ENCODE measurements at places on chromosomes 12 and 14. TPM values are rescaled to one million over a fixed set of nuclear protein-coding genes. Genes with fewer than 3 reads are reported as not detected.

- DNase-seq = no peak
Measured at GRCh38 chr14:101188571-101188915, 285.0 kb upstream of the RTL1 start.

DNA sequence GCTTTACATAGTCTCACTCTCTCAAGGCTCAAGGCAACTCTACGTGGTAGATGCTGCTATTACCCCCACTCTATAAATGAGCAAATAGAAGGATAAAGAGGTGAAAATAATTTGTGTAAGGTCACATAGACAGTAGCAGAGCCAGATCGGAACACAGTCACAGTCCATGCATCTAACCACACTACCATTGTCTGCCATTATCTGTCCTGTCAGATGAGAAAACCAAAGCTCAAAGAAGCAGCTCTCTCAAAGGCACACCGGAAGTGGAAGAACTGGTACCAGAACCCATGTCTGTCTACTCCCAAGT lies 134.4 kb upstream of the NUDT4 start:
- DNase-seq = no peak

Gene KCNC2
- not detected for total RNA-seq

DNA sequence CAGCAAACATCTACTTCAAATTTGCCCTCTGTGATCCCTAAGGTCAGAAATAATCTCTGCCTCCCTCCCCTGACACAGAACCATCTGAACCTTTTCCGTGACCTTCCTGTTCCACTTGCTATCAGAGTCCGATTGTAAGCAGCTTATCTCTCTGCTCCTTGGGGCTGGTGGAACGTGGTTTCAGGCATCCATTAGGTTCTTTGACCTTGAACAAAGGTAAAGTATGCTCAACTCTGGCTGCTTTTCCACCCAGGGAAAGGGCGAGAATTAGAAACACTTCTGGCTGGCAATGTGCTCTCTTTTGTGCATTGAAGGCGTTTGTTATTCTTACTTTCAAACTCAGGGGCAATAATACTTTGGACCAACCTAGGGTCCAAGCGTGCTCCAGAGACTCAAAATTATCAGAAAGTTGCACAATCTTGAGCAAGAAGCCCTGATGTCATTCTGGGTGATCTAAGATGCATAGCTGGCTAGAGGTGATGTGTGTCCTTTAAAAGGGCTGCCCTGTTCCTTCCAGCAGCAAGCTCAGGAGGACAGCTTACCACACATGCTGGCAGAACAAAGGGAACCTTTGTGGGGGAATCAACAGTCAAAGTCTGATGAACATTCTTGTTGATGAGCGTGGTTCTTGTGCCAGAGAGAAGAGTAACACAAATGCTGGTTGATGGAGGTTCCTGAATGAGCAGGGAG lies 29.8 kb downstream of the ADGRD1 start:
- DNase-seq = no peak

- DNase-seq = no peak
Measured at GRCh38 chr12:64608901-64609535, 1.3 kb upstream of the RASSF3 start.

Gene NTF3
- 1.1 TPM for total RNA-seq

Gene SERPINA3
- total RNA-seq = 1.2 TPM

- DNase-seq = no peak
Measured at GRCh38 chr14:63896278-63896720, 43.5 kb downstream of the SYNE2 start.

DNA sequence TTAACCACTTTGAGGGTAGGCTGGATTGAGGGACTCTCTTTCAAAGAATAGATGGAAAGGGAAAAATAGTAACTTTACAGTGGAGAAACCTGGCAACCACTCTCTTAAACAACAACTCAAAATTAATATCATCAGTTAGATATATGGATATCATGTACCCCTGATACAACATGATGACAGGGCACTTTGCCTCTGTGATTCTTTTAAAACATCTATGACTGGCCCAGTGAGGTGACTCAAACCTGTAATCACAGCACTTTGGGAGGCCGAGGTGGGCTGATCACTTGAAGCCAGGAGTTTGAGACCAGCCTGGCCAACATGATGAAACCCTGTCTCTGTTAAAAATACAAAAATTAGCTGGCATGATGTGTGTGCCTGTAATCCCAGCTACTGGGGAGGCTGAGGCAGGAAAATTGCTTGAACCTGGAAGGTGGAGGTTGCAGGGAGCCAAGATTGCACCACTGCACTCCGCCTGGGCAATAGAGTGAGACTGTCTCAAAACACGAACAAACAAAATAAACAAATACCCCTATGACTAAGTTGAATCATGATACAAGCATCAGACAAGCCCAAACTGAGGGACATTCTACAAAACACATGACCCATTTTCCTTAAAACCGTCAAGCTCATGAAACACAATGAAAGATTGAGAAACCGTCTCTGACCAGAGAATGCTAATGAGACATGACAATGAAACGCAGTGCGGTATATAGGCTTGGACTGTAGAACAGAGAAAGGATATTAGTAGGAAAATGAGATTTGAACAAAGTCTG lies 26.4 kb upstream of the SLC7A8 start:
- DNase-seq = no peak

- DNase-seq = no peak
Measured at GRCh38 chr14:65433157-65433556, 20.6 kb downstream of the FUT8 start.

DNA sequence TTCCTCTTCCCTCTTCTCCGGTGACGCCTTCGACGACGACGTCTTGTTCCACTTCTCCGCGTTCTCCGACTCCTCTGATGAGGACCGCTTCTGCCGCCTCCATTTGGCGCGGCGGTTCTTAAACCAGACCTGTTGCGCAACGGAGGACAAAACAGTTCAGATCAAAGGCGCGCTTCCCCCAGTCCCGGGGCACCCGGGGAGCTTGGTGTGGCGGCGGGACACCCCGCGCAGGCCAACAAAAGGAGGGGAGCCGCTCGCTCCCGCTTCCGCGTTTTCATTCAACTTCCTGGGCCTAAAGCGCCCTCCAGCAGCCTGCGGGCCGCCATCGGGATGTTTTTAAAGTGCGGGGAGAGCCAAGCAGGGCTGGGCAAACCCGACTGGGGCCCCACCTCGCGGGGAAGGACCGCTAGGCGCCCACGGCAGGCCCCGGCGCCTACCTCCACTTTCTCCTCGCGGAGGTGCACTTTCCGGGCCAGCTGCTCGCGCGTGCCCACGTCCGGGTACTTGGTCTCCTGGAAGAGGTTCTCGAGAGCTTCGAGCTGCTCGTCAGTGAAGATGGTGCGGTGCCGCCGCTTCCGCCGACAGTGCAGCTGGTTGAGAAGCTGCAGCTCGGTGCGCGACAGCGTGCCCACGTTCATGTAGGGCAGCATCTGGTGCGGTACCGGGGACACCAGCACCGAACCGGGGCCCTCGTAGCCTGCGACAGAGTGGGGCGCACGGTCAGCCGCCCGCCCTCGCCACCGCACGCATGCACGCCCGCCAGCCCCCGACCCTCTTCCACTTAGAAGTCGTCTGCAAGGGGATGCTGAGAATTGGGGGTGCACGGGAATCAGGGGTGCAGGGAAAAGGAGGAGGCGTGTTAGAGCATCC lies 1.2 kb downstream of the GSC start:
- DNase-seq = no peak

DNA sequence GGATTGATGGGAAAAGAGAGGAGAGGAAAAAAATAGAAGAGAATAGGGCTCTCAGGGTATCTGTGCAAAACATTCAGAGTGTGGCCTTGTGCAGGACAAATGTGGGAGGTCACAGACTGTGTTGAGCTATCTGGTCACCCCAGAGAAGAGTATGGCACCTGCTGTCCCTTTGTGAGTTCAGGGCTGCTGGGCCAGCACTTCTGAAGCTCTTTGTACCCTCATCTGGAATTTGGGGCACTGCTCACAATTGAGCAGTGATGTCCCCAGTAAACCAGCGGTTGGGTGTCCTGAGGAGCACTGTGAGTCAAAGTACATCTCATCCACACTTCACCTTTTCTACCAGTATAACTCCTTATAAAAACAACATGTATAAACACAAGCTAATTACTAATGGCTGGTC lies 2.6 kb upstream of the KRT81 start:
- peak; percentile 21 for DNase-seq

GRCh38 chr12:57845478-57846284 lies 848 bp downstream of the CTDSP2 start:
- peak; percentile 89 for DNase-seq

DNA sequence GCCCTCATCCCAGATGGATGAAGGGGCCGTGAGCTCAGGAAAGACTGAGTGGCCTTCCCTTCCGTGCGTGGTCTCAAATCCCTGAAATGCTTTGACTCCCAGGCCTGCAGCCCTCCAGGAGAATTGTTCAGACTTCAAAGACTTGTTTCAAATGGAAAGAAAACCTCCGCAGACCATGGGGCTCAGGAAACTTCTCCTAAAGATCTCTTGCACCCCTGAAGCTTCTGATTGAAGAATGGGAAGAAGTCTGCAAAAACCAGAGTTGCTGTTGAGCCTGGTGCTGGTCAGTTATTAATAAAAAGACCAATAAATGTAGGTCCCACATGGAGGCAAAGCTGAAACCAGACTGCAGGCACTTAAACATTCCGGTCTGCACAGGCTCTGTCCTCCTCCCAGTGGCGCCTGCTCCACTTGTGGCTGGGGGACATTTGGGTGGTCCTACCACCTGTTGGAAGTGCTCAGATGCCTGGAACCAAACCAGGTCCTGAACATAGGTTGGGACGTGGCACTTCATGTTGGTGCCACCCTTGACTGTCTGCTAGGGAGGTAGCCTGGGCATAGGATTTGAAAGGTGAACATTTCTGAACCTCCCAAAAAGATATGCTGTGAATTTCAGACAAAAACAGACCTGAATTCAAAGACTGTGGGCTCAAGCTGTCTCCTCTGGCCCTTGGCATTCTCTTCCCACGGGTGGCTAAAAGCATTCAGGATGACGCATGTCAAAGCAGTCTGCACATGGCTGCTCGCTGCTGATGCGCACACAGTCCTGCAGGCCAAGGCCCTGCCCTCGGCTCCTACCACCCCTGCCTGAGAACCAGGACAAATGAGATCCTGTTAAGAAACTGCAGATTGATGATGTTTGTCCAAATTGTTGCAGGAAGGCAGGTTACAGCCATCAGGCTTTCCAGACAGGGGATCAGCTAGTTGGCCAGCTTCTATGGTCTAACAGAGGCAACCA lies 36.2 kb upstream of the MEG3 start:
- DNase-seq = no peak

DNA sequence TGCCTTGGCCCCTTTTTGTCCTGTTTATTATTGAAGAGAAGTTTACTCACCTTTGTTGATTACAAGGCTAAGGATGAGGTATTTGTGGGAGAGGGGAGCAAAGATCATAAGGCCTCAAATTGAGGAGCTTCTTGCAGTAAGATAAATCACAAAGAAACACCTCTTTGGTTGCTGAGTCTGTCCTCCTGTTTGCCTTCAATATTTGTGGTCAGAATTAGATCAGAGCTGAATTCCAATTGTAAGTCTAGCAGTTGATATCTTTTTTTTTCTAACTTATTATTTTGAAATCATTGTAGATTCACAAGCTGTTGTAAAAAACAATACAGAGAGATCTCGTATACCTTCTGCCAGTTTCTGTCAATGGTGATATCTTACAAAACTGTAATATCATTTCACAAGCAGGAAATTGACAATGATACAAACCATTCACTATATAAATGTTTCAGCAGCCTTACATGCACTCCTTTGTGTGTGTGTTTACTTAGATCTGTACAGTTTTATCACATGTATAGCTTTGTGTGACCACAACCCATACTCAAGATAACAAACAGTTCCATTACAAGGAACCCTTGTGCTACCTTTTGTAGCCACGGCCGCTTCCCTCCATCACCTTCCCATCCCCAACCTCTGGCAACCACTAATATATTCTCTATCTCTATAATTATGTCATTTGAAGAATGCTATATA lies 97.4 kb downstream of the KICS2 start:
- DNase-seq = no peak

DNA sequence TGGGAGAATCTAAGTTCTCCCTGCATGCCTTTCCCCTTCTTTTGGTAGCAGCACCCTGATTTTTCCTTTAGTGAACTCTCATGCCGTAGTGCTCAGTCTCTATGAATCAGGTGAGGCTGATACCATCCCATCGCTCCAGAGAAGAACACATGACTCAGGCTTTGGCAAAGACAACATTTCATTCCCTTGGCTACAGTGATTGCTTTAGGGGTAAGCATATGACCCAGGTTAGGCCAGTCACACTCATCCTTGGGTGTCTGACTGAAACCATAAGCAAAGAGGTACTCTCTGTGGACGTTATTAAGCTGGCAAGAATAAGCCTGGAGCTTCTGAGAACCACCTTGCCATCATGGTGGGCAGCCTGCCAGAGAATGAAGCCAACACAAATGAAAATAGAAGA lies 141.8 kb downstream of the MYRFL start:
- DNase-seq = no peak

- DNase-seq = no peak
Measured at GRCh38 chr12:107369679-107370078, 276.3 kb upstream of the CRY1 start.

Gene ZNF410
- total RNA-seq = 42.2 TPM

GRCh38 chr12:94721173-94721572 lies 70.8 kb upstream of the TMCC3 start:
- DNase-seq = no peak

DNA sequence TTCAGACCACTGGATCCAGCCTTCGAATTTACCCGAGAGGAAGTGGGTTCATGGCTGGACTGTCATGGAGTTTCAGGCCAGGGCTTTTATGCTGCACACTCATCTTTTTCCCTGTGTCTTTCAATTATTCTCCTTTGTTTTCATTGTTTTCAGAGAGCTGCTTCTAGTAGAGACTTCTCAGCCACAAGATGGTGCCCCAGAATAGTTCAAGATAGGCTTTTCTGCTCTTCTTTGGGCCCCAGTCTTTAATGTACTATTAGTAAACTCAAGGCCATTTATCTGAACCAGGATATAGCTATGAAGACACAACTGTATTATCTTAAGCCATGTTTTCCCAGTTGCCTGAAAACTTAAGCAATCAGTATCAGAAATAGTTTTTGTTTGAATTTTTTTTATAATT lies 30.4 kb upstream of the PSMA6 start:
- DNase-seq = no peak
